ENCODE measurements at places on chromosomes 12 and 14. TPM values are rescaled to one million over a fixed set of nuclear protein-coding genes. Genes with fewer than 3 reads are reported as not detected.

DNA sequence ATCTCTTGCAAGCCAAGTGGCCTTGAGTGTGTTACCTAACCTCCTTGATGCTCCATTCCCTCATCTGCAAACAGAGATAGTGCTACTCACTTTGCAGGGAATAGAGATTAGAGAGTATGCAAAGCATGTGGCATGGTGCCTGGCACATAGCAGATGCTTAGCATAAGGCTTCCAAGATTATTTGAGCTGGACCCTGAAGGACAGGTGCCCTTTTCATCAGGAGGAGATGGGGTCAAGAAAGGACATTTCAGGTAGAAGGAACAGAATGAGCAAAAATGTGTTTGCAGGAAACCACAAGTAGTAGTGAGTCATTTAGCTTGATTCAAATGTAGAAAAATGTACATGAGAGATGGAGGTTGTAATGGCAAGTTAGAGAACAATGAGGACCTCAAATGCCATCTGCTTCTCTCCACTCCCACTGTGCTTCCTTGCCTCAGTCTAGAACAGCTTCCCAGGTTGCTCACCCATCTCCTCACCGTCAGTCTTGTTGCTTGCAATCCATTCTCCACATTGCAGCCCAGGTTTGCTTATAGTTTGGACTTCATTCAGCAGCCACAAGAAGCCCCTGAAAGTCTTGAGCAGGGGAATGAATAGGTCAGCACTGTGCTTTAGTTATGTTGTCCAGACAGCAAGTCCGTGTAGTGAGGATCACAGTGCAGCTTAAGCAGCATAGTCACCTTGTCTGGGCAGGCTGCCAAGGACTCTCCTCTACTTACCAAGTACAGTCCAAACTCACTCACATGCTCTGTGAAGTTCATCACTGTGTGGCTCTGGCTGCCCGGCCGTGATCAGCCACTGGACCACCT is 536.3 kb upstream of the CCDC196 start:
- DNase-seq, result peak; percentile 13

DNA sequence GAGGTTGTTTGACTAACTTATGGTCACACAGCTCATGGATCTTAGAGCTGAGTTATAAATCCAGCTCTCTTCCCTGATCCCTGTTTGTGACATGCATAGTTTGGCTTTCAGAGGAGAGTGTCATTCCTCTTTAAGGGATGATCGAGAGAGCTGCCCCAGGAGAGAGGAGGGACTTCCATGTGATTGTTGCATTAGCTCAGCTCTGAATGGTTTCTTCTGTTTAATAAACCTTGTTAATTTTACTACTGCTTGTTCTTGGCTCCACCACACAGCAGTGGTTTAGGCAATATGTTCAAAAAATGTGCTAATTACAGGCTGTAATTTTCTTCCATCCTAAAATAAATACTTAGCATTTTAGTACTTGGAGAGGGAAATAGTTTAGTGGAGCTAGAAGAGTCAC is 152.5 kb downstream of the C12orf75 start:
- DNase-seq, result no peak

- no peak for DNase-seq
These were observed 389.3 kb downstream of the BMP4 start for GRCh38 chr14:53567236-53567780.

- DNase-seq, result no peak
These were observed 134.1 kb downstream of the KCNA5 start for GRCh38 chr12:5177731-5178130.

DNA sequence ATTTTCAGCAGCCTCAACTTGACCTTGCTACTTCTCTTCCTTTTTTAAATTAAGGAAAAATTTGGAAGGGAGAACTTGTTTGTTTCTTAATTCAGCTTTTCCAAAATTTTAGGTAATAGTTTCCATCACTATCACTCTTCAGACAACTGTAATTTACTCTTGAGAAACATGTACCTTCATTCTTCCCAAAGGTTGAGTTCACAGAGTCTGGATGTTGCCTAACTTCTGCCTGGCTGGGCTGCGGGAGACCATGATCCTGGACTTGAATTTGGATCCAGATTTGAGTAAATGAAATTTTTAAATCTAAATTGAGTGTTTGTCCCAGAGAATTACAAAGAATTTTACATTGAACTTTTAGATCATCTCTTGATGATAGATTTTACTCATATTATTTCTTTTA is 193.1 kb downstream of the CCDC91 start:
- no peak for DNase-seq

DNA sequence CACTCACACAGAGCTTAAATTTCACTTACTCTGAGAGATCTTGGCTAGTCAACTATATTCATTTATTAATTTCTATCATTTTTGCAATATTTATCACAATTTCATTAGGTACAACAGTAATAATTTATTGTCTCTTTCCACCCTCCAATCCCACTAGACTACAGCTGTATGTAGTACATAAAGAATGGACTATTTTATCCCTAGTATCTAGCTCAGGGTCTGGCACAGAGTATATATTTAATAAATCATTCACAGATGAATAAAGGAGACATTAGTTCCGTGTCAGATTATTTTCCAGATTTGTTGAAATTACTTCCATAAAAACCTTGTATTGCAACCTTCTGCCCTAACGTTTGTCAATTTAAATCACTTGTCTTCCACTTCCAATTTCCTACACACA is 1781.1 kb upstream of the SEL1L start:
- DNase-seq, result no peak

- no peak for DNase-seq
These were observed 131.2 kb downstream of the SNAPC1 start for GRCh38 chr14:61893371-61893940.

- DNase-seq, result peak; percentile 88
These were observed 71.4 kb downstream of the MNAT1 start for GRCh38 chr14:60805841-60806430.

DNA sequence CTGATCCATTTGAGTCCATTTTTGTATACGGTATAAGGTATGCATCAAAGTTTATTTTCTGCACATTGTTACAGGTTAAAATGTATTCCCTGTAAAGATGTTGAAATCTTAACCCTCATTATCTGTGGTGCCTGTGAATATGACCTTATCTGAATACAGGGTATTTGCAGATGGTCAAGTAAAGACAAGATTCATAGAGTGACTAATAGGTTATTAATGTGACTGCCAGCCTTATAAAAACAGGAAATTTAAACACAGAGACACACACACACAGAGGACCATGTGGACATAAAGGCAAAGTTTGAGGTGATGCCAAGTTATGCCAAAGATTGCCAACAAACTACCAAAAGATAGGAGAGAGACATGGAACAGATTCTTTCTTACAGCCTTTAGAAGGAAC is 347.2 kb upstream of the DCN start:
- no peak for DNase-seq

DNA sequence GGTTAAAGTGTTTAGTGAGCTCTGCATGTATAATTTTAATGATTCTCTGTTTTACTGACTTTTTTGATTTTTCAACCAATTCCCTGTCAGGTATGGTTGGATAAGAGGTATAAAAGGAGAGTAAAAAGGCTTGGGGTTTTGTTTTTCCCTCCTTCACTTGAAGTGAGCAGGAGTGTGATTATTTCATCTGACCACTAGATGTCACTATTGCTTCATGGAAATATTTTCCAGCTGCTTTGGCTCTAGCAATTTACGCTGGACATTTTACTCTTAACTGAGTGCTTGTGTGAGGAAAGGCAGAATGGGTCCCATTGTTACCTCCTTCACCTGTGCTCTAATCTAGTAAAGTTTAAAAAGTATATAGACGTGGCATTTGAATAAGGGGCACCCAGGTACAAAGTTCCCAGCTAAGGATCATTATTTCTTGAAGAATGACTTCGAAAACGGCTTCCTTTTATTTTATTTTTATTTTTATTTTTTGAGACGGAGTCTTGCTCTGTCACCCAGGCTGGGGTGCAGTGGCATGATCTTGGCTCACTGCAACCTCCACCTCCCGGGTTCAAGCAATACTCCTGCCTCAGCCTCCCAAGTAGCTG is 66.5 kb downstream of the TBC1D30 start:
- peak; percentile 61 for DNase-seq

- no peak for DNase-seq
These were observed 8.7 kb downstream of the NT5DC3 start for GRCh38 chr12:103832048-103832997.

DNA sequence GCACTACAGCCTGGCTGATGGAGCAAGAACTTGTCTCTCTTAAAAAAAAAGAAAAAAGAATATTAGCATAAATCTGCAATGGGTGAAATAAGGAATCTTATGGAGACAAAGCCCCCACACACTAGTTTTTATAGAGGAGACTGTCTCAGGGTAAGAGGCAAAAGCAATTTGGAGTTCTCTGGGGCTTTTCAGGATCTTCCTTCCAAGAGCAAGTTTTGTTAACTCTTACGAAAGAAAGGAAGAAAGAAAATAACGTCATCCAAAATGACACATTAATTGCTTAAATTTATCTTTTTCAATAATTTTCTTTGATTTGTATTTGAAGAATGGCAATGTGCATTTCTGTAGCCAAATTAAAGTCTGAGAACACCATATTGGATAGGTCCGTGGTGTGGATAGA is 3.8 kb downstream of the PDE6H start:
- DNase-seq, result no peak

DNA sequence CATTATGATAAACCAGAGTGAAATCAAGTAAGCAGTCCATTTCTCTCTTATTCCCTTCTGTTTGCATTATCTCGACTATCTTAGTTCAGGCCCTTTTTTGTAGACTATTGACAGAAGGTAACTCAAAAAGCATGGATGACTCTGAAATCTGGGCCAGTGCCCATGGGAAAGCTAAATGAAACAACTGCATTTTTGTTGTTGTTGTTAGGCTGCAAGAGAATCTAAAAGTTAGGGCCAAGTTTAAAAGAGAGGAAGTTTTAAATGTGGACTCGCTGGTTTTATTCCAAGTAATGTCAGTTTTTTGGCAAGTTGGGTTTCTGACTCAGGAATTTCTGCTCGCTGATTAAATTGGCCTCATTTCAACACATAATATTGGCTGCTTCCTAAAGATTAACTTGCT is 201.1 kb downstream of the PIK3C2G start:
- DNase-seq, result peak; percentile 65

DNA sequence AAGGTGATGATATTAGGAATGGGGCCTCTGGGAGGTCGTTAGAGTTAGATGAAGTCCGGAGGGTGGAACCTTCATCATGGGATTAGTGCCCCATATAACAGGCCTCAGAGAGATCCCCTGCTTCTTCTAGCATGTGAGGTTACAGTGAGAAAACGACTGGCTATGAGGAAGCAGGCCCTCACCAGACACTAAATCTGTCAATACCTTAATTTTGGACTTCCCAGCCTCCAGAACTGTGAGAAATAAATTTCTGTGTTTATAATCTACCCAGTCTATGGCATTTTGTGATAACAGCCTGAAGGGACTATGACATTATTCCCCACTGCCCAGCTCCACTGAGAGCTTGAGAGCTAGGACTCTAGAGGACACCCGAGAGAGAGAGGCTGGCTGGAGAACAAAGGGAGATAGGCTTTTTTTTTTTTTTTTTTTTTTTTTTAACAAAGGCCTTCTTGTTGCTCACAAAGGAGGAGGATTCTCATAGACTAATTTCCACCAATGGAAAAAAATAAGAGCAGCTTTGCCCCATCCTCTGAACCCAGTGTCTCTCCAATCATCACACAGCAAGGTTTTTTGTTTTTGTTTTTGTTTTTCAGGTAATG is 87.8 kb upstream of the EEA1 start:
- no peak for DNase-seq

DNA sequence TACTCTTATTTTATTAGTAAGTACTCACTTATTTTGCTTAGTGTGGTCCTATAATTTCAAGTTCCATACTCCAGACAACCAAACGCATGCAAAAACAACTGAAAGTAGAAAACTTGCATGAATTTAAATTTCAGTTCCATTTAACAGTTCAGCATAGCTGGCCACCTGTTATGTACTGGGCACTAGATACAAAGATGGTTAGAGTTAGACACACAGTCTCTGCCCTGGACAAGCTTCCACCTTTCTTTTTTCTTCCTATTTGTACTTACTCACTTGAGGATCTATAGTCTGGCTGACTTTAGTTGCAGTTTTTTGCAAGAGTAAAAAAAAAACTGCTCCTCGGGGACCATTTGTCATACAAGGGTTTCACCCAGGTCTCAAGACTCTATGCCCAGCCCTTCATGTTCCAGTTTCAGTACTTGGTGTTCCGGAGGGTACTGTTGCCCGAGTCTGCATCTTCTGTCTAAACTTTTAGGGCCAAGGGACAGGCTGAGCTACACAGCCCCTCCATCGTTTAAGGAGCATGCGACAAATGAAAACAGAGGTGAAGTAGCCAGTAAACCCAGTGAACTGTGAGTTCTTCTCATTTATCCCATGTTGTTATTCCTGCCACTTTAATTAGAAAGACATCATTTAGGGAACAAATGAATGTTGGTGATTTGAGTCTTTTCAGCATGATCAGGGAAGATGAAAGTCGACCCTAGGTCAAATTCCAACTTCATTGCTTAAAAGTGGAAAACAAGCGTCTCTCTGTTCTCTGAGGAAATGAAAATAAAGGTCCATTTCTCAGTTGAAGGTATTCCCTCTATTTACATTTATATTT is 22.3 kb downstream of the RPGRIP1 start:
- DNase-seq, result no peak

- DNase-seq, result no peak
These were observed 163.0 kb upstream of the NRXN3 start for GRCh38 chr14:78007160-78007559.

DNA sequence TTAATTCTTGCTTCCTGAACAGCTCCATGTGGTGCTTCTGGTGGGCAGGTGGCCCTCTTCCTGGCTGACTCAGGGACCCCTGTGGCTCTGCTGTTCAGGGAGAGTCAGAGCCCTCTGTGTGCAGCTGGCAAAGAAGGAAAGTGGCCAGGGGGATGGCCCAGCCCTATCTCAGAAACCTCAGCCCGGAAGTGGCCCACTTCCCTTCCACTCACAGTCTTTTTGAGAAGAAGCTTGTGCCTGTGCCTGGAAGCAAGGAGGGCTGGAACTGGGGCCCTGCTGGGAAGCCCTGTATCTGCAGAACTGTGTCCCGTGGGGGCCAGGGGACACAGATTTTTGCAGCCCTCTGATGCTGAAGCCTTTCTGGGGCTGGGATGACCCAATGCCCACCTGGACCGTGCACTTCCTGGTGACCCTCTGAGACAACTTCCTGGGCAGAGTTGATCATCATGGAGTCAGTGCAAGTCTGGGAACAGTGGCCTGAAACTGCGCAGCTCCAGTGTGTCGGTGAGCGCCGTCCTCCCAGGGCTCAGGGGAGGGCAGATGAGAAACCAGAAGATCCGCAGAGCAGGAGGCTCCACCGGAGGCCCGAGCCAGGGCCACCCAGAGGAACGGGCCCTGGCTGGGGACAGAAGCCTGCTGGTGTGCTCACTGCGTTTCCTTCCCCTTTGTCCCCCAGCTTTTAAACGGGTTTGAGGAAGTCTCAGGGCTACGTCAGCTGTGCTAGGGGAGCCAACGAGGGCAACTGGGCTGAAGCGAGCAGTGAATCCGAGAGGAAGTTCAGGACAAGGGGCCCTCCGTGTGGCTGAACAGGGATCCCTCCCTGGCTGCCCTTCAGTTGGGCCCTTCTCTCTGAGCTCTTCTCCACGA is 217.4 kb upstream of the RTL1 start:
- DNase-seq, result no peak

The MMP19 gene
- total RNA-seq, result 16.3 TPM

The C14orf180 gene
- total RNA-seq, result not detected

The BIN2 gene
- total RNA-seq, result not detected

The MON2 gene
- 32.4 TPM for total RNA-seq

The MYG1 gene
- 51.5 TPM for total RNA-seq

The TEX52 gene
- total RNA-seq, result not detected

The TBX5 gene
- total RNA-seq, result 27.8 TPM
